AG09309 (cell line): ENCODE measurements at places on chromosomes 7 and 10.

- no peak for DNase-seq
These were observed 257.3 kb upstream of the TCERG1L start for GRCh38 chr10:131568866-131569265.

- DNase-seq: no peak
These were observed 61.4 kb upstream of the PPP1R3C start for GRCh38 chr10:91694170-91694794.

DNA sequence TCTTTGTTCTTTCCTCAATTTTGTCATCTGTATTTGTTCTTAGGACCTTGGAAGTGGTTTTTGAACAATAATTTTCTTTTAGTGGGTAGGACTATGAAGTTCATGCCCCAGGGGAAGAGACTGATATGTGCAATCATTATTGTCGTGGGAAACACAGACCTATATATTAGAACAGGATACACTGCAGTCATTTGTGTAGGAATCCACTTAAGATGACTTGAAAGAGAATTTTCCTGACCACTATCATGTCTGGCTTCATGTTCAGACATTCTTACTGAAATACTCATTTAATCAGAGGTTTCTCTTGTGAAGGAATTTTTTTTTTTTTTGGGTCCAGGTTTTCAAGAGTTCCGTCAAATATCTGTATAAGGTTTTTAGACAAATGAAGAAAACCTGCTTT is 163.6 kb downstream of the SUGCT start:
- peak; percentile 69 for DNase-seq

- no peak for DNase-seq
These were observed 786 bp downstream of the CUEDC2 start for GRCh38 chr10:102431452-102432124.

DNA sequence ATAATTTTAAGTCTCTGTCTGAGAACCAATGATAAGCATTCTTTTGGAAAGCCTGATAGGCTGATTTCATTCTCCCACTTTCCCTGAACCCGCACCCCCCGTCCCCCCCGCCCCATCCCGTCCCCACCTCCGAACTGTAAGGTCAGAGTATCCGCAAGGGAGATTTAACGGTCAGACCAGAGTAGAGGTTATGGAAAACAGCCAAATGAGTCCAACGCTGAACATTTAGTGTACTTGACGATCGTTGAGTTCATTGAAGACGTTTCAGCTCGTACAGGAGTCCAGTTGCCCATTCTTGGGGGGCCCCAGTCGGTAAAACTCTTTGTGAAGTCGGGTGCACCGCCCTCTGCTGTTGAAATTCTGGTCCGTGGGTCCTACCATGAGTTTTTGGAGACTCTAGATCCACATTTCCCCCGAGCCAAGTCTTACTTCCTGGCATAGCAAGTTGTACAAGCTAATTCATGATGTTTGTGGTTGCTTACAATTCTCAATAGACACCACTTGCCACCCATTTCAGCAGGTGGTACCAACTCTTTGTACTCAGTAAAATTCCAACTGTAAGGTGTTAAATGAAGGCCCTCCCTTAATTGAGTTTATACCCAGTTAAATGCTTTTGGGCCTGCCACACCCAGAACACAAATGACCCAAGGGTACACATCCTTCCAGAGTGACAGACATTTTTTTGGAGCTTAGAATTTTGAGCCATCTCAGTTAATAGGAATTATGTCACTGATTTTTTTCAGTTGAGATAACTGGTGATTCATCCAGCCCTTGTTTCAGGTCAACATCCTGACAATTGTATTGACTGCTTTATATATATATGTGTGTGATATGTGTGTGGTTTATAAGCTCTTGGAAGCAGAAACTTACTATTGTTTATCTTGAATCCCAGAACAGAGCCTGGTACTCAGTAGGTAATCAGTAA is 1.2 kb downstream of the MARCHF5 start:
- peak; percentile 2 for DNase-seq

DNA sequence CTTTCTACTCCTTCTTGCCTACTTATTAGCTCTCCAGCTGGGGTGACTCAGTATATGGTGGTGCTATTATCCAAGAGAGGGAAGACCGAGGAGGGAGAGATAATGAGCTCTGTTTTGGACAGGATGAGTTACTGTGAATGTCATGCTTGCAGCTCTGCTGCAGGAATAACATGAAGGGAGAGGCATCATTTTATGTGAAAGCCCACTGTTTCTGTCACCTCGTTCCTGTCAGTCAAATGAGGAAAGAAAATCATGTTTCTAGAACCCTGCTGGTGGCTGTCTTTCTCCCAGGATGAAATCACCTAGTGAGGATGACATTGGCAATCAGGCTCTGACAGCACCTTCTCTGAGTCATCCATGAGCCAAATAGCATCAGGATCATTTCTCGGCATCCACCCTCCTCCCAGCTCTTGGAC is 1291.6 kb upstream of the AUTS2 start:
- DNase-seq: no peak

DNA sequence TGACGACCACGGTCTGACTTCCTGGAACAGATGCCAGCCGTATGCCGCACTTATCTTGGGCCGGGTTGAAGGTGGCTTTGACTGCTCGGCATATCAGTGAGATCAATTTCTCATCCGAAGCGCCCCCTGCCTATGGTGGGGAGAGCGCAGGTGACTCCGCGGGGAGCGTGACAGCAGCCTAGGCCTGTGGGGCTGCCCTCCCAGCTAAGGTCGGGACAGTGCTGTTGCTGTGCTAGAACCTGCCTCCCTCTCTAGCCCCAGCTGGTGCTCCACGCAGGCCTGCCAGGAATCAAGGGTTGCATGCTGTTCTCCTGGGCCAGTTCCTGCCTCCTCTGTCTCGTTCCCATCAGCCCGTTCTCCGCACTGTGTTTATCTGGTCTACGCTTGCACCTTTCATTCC is 49.8 kb downstream of the PODXL start:
- no peak for DNase-seq

GRCh38 chr10:131898713-131899112 is 2.1 kb upstream of the PPP2R2D start:
- DNase-seq: no peak

GRCh38 chr10:35422228-35422627 is 85.9 kb downstream of the CCNY start:
- no peak for DNase-seq

GRCh38 chr7:128917122-128917521 is 6.6 kb upstream of the KCP start:
- no peak for DNase-seq

- no peak for DNase-seq
These were observed 19.8 kb downstream of the MYOF start for GRCh38 chr10:93462371-93462770.

- peak; percentile 93 for DNase-seq
These were observed 46.6 kb downstream of the BPGM start for GRCh38 chr7:134693256-134693655.

DNA sequence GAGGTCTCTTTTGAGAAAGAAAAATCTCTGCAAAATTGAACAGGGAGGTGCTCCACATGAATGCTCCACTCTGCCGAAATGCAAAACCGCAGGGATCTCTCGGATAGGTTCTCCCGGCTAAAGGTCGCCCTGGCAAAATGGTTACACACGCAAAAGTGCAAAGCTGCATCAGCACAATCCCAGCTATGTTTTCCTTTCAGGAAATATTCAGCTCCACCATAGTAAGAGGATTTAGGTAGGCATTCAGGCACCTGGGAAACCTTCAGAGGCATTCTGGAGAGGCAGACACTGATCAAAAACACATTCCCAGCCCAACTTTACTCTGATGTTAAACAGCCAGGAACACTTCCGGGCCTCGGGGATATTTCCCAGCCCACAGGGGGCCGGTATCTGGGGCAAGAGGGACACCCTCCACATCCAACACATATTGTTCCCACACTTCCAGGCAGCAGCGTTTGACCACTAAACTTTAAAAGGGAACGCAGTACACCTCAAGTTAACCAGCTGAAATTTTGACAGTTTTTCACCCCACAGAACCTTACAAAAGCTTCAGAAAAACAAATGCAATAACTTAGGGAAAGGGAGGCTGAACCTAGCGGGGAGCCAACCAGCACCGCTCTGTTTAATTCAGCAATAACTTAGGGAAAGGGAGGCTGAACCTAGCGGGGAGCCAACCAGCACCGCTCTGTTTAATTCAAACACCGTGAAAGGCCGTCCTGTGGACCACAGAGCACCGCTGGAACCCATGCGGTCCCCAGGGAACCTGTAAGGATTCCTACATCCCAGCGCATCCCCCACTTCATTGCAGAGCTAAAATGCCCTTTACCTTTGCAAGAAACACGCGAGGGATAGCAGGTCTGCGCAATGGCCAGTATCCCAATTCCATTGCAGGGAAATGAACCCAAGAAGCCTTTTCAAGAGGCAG is 45.9 kb downstream of the TNS3 start:
- DNase-seq: no peak

- no peak for DNase-seq
These were observed 2.4 kb downstream of the CDK6 start for GRCh38 chr7:92833766-92834506.

DNA sequence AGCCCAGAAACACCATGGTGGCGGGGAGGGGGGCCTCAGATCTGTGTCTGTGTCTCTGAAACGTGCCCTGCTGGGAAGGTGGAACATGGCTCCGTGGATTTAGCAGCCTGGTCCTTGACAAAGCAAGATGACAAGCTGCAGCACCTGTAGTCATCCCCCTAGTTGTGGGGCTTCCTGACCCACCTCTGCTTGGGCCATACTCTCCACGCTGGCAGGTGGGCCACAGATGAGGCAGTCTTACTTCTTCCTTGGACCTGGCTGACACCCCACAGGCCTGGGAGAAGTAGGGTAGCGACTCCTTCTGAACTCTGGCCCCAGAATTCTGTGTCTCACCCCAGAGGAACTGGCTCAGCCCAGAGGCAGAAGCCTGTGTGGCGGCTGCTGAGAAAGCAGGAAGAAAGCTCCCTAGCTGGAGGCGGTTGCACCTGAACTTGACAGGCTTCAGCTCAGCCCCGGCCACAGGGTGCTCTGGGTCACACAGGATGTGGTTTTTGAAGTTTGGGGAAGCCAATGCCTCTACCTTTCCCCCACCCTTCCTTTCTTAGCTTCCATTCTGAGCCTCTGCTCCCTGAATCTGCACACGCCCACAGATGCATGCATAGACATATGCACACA is 113.9 kb downstream of the ABLIM1 start:
- DNase-seq: no peak

- no peak for DNase-seq
These were observed 90.5 kb downstream of the VSTM2A start for GRCh38 chr7:54632696-54633095.

- DNase-seq: no peak
These were observed 104.5 kb upstream of the ZPBP start for GRCh38 chr7:50197549-50197948.

- no peak for DNase-seq
These were observed 9.2 kb upstream of the ATXN7L1 start for GRCh38 chr7:105885387-105886111.

- no peak for DNase-seq
These were observed 1.9 kb downstream of the VTI1A start for GRCh38 chr10:112448888-112449287.
